ENCODE measurements at places on chromosomes 7 and 10.

- DNase-seq: no peak
These were observed 4.9 kb downstream of the CCDC172 start for GRCh38 chr10:116329153-116329552.

GRCh38 chr10:114684084-114684821 is 26.2 kb upstream of the ABLIM1 start:
- DNase-seq: no peak

GRCh38 chr7:45511721-45512597 is 62.2 kb upstream of the ADCY1 start:
- no peak for DNase-seq

DNA sequence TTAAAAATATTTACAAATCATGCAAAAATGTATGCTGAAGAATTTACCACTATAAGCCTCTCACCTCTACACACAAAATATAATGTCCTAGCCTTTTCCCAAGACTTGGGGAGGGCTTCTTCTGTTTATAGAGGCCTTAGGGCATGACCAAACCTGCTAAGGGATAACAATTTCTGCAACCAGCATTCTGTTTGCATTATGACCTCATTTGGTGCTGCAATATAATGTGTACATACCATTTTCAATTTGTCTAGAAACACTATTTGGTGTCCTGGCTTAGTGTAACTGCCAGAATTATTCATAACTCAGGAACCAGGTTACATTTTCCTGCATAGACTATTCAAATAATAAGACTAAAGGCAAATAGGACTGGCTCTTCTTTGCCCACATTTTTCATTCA is 446.6 kb upstream of the SORCS1 start:
- DNase-seq: no peak

DNA sequence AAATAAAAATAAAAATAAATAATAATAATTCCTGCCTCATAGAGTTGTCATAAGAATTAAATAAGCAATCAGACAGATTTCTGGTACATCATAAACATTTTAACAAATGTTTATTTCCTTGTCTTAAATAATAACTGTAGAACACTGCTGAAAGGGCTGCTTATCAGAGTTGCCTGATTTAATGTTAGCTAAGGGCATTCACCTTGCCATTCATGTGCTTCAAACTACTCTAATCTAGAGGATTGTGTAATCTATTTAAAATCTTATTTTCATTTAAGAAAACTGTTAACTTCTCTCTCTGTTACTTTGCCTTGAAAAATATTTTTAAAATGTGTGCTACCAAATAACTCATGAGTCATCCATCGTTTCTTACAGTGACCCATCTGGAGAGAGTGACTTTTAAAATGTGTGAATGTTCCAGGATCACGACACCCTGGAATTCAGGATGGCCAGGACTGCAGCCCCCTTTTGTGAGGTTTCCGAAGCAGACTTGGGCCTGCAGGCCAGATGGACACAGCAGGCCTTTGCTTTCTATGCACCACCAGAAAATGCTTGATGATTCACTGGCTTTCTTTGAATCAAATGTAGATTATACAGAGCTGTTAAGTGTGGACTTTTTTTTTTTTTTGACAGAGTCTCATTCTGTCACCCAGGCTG is 109.1 kb upstream of the TNS3 start:
- DNase-seq: no peak

- no peak for DNase-seq
These were observed 769.9 kb downstream of the MAGI2 start for GRCh38 chr7:78683566-78683965.

GRCh38 chr7:70098905-70099672 is 500.8 kb downstream of the AUTS2 start:
- DNase-seq: no peak

DNA sequence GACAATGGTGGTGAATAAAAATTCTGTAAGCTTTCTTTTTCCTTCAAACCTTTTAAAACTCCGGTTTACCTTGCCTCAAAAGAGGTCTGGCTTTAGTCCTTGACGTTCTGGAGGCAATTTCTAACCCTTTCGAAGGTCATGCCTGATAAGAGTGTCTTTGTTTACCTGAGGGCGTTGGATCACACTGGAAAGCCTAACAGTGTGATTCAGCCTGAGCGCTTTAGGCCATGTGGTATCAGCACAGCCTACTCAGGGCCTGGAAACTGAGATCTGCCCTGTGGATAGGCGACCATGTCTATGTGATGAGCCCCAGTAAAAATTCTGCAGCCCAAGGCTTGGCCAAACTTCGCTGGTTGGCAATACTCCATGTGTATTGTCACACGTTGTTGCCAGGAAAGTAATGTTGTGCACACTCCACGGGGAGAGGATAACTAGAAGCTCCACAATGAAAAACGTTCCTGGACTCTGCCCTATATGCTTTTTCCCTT is 10.7 kb downstream of the CCDC6 start:
- DNase-seq: no peak

- no peak for DNase-seq
These were observed at the start of gene INA for GRCh38 chr10:103276896-103277712. Gene INA, plus strand, starts transcription at chr10:103277138. Its CDS starts 74 bp downstream, at chr10:103277212.

- DNase-seq: no peak
These were observed 87.3 kb upstream of the INSIG1 start for GRCh38 chr7:155210356-155210755.

- no peak for DNase-seq
These were observed 22.3 kb upstream of the TMEM26 start for GRCh38 chr10:61475449-61475873.

DNA sequence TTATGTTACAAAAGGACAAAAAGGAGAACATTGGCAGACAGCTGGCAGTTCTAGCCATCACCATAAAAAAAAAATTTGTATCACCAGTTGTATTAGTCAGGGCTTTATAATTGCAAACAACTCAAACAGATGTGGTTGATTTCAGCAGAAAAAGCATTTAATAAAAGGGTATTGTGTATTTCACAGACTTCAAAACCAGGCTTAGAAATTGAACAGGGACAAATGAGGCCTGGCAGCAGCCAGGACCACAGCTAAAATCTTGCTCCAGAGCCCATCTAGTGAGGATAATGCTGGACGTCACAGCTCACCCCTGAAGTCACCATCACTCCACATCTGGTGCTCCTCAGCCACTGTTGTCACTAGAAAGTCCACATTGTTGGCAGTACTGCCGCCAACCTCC is 52.9 kb upstream of the CALD1 start:
- DNase-seq: no peak
